ENCODE measurements at places on chromosomes 7 and 10.

DNA sequence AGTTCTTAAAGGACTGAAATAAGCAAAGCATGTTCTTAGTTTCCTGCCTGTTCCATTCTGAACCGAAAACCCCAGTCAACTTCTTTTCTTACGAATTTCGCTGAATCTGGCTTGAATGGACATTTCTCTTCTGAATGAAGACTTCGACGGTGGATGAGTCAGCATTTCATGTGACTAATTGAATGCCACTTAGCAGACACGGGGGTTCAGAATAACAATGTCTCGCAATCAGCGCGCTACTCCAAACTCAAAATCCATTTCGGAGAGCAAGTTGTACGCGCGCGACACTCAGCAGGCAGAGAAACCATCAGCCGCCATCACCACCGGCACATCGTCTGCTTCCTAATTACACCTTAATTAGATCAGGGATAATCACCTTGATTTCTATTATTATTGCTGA, 239.0 kb upstream of the KLF6 start:
- DNase-seq = no peak

- DNase-seq = no peak
These were observed 69.3 kb downstream of the LRRC4 start for GRCh38 chr7:127961786-127962453.

- DNase-seq = no peak
These were observed 81.1 kb upstream of the CPXM2 start for GRCh38 chr10:123972481-123973401.

GRCh38 chr7:129189661-129190310, 1.4 kb downstream of the SMO start:
- DNase-seq = no peak

DNA sequence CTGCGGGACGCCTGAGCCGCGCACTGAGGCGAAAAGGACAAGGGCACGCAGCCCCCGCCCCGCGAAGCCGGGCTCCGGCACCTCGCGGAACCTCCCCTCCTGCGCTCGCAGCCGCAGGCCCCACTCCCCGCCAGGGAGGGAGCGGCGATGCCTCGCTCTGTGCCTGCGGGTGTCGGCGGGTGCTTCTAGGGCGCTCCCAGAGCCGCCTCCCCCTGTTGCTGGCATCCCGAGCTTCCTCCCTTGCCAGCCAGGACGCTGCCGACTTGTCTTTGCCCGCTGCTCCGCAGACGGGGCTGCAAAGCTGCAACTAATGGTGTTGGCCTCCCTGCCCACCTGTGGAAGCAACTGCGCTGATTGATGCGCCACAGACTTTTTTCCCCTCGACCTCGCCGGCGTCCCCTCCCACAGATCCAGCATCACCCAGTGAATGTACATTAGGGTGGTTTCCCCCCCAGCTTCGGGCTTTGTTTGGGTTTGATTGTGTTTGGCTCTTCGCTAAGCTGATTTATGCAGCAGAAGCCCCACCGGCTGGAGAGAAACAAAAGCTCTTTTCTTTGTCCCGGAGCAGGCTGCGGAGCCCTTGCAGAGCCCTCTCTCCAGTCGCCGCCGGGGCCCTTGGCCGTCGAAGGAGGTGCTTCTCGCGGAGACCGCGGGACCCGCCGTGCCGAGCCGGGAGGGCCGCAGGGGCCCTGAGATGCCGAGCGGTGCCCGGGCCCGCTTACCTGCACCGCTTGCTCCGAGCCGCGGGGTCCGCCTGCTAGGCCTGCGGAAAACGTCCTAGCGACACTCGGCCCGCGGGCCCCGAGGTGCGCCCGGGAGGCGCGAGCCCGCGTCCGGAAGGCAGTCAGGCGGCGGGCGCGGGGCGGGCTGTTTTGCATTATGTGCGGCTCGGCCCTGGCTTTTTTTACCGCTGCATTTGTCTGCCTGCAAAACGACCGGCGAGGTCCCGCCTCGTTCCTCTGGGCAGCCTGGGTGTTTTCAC, 519 bp downstream of the ITGB8 start:
- peak; percentile 48 for DNase-seq

- DNase-seq = no peak
These were observed 8.8 kb upstream of the ATRNL1 start for GRCh38 chr10:115084277-115084850.

- DNase-seq = no peak
These were observed 3.8 kb downstream of the HOXA4 start for GRCh38 chr7:27126596-27127327.

DNA sequence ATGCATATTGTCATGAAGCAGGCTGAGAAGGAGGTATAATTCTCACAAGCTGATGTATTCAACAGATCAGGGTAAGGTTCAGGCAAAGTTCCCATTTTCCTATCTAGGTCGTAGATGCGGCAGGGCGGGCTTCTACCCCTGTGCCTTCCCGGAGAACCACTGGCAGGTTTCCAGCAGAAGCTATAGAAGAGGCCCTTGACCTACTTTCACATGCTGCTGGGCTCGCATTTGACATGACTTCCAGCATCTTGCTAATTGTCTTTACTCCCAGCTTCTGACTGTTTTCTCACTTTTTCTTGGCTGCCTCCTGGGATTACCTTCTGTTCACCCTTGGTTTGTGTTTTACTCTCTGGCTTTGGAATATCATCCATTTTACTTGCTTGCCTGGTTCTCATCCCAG, 32.6 kb upstream of the ORC5 start:
- no peak for DNase-seq

- no peak for DNase-seq
These were observed 441.9 kb upstream of the NPVF start for GRCh38 chr7:25669961-25670841.

DNA sequence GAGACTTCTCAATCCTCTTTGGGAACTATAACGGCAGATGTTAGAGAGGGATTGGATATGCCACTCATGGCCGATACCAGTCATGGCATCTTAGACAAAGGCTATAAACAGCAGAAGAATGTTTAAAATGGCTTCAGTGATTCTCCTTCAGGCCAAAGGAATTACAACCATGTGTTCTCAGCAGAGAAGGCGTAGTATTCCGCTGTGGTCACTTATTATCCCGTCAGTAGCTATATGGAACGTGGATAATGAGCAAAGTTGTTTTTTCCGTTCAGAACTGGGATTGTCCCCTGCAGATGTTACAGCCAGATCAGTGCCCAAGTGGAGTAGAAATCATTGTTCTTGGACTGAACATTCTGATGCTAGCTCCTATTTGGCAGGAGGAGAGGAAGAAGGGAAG, 43.1 kb downstream of the TEX36 start:
- DNase-seq = no peak

- peak; percentile 84 for DNase-seq
These were observed at the start of gene ZNF467 for GRCh38 chr7:149773446-149774236. Gene ZNF467 (minus strand): TSS chr7:149773588. CDS start chr7:149771032, 2,556 bp downstream.

GRCh38 chr10:96988426-96988825, 156.3 kb downstream of the LCOR start:
- DNase-seq = no peak

GRCh38 chr10:44966129-44966815, 6.7 kb downstream of the RASSF4 start:
- DNase-seq = peak; percentile 17

DNA sequence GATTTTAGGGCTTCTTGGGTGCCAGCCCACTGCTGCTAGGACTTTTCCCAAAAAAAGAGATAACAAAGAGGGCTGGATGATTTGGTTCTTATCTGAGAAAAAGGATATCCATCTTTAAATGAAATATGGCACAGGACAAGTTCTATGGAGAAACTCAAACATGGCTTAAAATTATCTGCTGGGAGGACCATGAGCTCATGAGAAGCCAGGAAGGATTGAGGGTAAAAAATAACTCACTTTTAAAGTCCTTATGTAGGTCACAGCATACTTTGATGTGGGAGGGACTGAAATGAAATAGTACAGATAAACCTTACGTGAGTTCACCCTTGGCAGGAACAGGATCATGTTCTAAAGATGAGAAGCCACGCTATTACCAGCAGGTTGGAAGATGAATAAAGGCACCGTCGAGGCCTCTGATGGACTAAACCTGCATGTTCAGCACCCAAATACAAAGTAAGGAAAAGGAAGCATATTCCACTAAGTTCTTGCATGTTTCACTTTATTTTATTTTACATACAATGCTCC, 369.2 kb upstream of the KLF6 start:
- DNase-seq = no peak

Data from ovary (tissue), 10 donors.